Hepatocyte (in vitro differentiated cells): ENCODE measurements at places on chromosomes 16 and 17. TPM values are rescaled to one million over a fixed set of nuclear protein-coding genes. Genes with fewer than 3 reads are reported as not detected.

The ITGAL gene
- 1.5 and 3.4 TPM in 2 replicates for total RNA-seq

The TRPV3 gene
- 2.6 and 8.1 TPM in 2 replicates for total RNA-seq

DNA sequence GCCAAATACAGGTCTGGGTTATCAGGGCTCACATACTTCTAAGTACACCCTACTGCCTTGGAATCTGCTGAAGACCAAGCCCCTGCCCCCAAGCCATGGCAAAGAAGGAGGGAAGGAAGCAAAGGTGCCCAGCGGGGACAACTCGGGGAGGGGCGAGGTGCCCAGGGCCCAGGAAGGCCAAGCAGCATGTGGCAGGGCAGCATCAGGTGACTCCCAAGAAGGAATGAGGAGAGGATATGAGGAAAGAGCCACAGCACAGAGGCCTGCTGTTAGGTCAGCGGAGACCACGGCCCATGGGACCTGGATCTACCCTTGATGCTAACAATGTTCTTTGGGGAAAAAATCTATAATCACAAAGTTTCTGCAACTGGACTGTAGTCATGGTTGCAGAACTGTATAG lies 142.6 kb upstream of the CRHR1 start:
- no peaks in the 10 kb centered on the region for H3K27me3 ChIP-seq
- no peaks in the 10 kb centered on the region for H3K4me1 ChIP-seq
- H3K36me3 ChIP-seq, result no peaks in the 10 kb centered on the region
- DNase-seq, result no peak
- H3K27ac ChIP-seq, result no peak overlapping the region
- no peak overlapping the region for H3K4me3 ChIP-seq

DNA sequence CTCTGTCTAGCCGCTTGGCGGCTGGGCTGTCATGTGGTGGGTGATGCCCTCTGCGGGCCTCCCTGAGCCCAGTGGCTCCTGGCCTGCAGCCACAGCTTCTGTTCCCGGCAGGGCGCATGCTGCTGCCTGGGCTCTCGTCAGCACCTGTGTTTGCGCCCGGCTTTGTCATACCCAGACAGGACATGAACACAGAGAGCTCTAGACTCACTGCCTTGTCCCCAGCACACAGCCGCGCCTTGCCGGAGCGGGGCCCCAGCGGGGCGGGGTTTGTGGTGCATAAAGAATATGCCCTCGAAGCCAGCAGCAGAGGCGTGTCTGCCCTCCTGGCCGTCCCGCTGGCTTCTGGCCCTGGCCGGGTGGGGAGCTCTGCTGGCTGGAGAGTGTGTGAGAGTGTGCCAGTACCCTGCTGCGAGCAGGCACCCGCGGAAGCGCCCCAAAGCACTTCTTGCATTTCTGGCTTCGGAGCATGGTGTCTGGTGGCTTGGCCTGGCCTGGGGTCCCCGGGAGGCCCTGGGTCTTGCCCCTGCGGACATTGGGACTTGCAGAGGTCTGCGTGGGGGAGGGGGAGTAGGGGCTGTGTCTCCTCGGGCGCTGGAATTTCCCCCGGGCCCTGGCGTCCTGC lies 14.4 kb downstream of the ASPSCR1 start:
- H3K4me1 ChIP-seq, result peaks cover 20% of the 10 kb centered on the region
- no peaks in the 10 kb centered on the region for H3K27me3 ChIP-seq
- peak overlapping the region; percentile 83 for H3K27ac ChIP-seq
- H3K4me3 ChIP-seq, result no peak overlapping the region
- H3K36me3 ChIP-seq, result no peaks in the 10 kb centered on the region

- no peaks in the 10 kb centered on the region for H3K4me1 ChIP-seq
- DNase-seq, result peak; percentile 52
- no peak overlapping the region for H3K27ac ChIP-seq
- no peak overlapping the region for H3K4me3 ChIP-seq
- H3K27me3 ChIP-seq, result peaks cover 2% of the 10 kb centered on the region
These were observed 19.4 kb downstream of the UNC45B start for GRCh38 chr17:35167046-35167445.

DNA sequence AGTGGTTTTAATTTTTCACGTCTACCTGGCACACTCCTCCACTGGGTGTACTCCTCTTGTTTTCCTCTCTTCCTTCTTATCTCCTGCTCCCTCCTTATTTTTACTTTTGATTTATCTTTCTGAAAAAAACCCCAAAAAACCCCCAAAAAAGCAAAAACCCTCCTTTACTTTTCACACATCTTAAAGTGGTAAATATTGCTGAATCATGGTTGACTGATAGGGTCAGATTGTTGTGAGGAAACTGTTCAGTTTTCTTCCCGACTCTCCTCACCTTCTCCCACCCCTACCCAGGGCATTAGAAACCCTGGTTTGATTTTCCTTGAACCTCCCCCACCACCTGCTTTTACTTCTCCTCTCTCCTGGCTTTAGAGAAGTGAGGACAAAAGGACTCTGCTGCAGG lies 25.4 kb downstream of the ARHGAP44 start:
- DNase-seq, result no peak
- H3K36me3 ChIP-seq, result no peaks in the 10 kb centered on the region
- H3K4me3 ChIP-seq, result no peak overlapping the region
- no peak overlapping the region for H3K27ac ChIP-seq
- H3K4me1 ChIP-seq, result no peaks in the 10 kb centered on the region

The EIF3C gene
- 130 and 170 TPM in 2 replicates for total RNA-seq

The ACSM2A gene
- total RNA-seq, result 25.5 and 27.6 TPM in 2 replicates

DNA sequence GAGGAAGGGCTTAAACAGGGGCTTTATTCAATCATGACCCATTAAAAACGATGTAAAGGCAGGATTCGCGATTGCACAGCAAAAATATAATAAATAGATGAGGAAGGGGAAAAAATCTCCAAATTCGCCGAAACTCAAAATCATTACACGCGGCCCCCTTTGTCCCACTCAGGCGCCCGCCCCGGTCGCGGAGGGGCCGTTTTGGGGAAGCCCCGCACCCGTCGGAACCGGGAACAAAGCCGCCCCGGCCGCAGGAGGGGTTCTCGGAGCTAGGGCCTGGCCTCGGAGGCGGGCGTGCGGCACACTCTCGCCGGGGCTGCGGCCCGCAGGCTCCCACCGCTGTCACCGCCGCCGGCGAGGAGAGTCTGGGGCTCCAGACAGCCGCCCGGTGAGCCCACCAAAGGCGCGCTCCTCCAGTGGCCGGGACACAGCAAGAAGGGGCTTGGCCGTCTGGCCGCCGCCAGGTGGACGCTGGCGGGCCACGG lies 521 bp downstream of the C16orf87 start:
- H3K4me3 ChIP-seq, result peak overlapping the region; percentile 92
- peak; percentile 56 for DNase-seq
- no peaks in the 10 kb centered on the region for H3K4me1 ChIP-seq
- no peaks in the 10 kb centered on the region for H3K36me3 ChIP-seq
- H3K27ac ChIP-seq, result peak overlapping the region; percentile 90

GRCh38 chr16:54106057-54106456 lies 180.5 kb downstream of the IRX3 start:
- no peaks in the 10 kb centered on the region for H3K4me1 ChIP-seq
- DNase-seq, result no peak
- H3K27ac ChIP-seq, result no peak overlapping the region
- no peaks in the 10 kb centered on the region for H3K27me3 ChIP-seq
- H3K36me3 ChIP-seq, result no peaks in the 10 kb centered on the region
- no peak overlapping the region for H3K4me3 ChIP-seq

- H3K4me3 ChIP-seq, result no peak overlapping the region
- H3K27ac ChIP-seq, result no peak overlapping the region
- no peaks in the 10 kb centered on the region for H3K4me1 ChIP-seq
- H3K36me3 ChIP-seq, result no peaks in the 10 kb centered on the region
These were observed 216.2 kb upstream of the ASIC2 start for GRCh38 chr17:33509331-33509730.

DNA sequence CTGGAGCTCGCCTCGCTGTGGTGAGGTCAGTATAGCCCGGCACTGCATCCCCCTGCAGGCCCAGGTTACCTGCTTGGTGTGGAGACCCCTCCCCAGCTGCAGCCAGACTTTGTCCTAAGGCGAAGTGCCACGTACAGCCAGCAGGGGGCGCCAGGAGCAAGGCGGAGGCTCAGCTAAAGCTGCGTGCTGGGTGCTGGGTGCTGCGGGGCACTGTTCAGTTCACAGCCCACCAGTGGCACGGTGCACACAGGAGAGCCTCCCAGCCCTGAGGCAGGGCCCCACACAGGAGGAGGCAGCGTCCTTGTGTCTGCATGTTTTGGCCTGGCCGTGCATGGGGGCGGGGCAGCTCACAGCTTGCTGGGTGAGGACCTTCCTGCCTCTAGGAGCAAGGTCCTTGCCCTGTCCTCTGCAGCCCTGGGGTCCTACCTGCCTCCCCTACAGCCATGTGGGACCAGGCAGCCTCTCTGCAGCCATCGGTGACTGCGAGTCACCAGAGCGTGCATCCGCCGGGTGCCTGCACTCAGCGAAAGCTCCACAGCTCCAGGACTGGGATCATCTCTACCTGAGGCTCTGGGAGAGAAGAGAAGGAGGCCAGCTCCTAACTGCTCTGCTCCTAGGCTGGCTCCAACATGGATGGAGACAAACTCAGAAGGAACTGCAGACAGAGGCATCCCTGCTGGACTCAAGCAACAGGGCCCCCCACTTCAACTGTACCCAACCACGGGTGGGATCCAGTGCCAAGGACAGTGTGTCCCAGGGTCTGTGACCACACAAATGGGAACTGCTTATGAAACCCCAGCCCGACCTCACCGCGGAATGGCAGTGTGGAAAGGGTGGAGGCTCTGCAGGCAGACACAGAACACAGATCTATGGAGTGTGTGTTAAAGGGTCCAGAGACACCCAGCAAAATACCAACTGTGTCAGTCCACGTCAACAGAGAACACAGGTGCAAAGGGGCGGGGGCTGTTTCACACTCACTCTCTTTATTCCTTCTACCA lies 19.0 kb downstream of the SLC7A5 start:
- peak overlapping the region; percentile 52 for H3K27ac ChIP-seq
- H3K27me3 ChIP-seq, result no peaks in the 10 kb centered on the region
- peak; percentile 79 for DNase-seq
- no peak overlapping the region for H3K4me3 ChIP-seq
- no peaks in the 10 kb centered on the region for H3K36me3 ChIP-seq

The CACNB1 gene
- total RNA-seq, result 1.9 and 2.2 TPM in 2 replicates

- H3K4me1 ChIP-seq, result peaks cover 38% of the 10 kb centered on the region
- no peak overlapping the region for H3K4me3 ChIP-seq
- DNase-seq, result no peak
- H3K27me3 ChIP-seq, result no peaks in the 10 kb centered on the region
These were observed 50.0 kb downstream of the VAC14 start for GRCh38 chr16:70750893-70751467.

GRCh38 chr17:58371300-58371950 lies 19.4 kb upstream of the SUPT4H1 start:
- no peaks in the 10 kb centered on the region for H3K36me3 ChIP-seq
- DNase-seq, result no peak
- no peak overlapping the region for H3K27ac ChIP-seq
- no peaks in the 10 kb centered on the region for H3K27me3 ChIP-seq
- H3K4me1 ChIP-seq, result peaks cover 38% of the 10 kb centered on the region

GRCh38 chr16:70804734-70805169 lies 3.8 kb upstream of the VAC14 start:
- no peak for DNase-seq
- no peak overlapping the region for H3K4me3 ChIP-seq

The PRSS33 gene
- 0.20 TPM in 1 of 2 replicates, not detected in the other for total RNA-seq

DNA sequence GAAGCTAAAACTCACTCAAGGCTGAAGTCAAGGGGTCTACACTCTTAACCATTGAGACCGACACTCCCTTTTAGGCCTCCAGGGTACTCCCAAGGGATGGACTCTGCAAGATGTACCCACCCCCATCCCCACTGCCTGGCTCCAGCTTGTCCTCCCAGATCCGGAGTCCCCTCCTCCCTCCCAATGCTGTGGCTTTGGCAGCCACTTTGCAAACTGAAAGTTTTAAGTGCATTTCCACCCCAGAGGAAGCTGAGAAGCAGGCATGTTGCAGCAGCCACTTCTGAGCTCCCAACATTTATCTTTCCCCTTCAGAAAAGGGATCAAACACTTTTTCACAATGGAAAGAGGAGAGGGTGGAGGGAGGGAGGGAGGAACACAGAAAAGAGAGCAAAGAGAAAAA lies 115.2 kb downstream of the COPRS start:
- peak; percentile 21 for DNase-seq
- H3K36me3 ChIP-seq, result no peaks in the 10 kb centered on the region
- H3K4me1 ChIP-seq, result peaks cover 26% of the 10 kb centered on the region
- H3K27me3 ChIP-seq, result no peaks in the 10 kb centered on the region
- peak overlapping the region; percentile 49 for H3K27ac ChIP-seq
- H3K4me3 ChIP-seq, result no peak overlapping the region

- no peaks in the 10 kb centered on the region for H3K27me3 ChIP-seq
- peaks cover 11% of the 10 kb centered on the region for H3K4me1 ChIP-seq
- no peaks in the 10 kb centered on the region for H3K36me3 ChIP-seq
- H3K27ac ChIP-seq, result no peak overlapping the region
These were observed 31.2 kb downstream of the GNA13 start for GRCh38 chr17:65025297-65025696.

- no peak overlapping the region for H3K27ac ChIP-seq
- no peaks in the 10 kb centered on the region for H3K27me3 ChIP-seq
- H3K4me3 ChIP-seq, result no peak overlapping the region
- no peaks in the 10 kb centered on the region for H3K36me3 ChIP-seq
These were observed 98.8 kb upstream of the METRNL start for GRCh38 chr17:82980632-82981031.

DNA sequence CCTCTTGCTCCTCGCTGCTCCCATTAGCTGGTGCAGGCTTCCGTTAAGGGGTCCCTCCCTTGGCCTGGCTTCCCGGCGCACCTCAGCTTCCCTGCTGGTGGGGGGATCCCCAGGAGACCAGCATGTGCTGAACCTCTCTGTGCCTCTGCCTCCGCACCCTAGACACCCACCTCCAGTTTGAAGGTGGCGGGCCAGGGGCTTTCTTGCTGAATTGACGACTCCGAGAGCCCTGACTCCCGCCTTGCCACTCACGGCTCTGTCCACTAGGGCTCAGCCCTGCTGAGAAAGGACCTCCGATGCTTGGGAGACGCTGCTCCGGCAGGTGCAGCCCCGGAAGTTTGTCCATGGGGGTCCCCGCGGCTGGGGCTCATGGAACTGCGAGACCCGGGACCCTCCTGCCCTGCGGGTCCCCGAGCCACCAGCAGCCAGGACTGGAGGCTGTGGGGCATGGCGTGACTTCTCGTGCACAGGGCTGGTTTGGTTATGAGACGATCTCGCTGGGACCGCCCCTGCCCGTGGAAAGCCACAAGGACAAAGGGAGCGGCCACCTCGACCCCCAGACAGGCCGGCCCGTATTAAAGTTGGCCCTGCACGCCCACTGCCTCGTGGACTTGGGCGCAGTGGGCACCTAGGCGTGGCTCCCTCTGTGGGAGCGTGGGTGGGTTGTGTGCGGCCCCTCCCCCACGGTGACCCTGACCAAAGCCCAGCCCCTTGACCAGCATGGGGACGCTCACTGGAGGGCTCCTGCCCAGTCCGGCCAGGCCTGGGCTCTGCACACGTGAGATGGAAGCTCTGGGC lies 8.1 kb downstream of the CHMP6 start:
- no peak overlapping the region for H3K4me3 ChIP-seq
- H3K27me3 ChIP-seq, result peaks cover 24% of the 10 kb centered on the region
- no peak for DNase-seq
- H3K27ac ChIP-seq, result no peak overlapping the region

- H3K36me3 ChIP-seq, result no peaks in the 10 kb centered on the region
- peak overlapping the region; percentile 88 for H3K27ac ChIP-seq
- peak; percentile 65 for DNase-seq
- H3K4me1 ChIP-seq, result peaks cover 23% of the 10 kb centered on the region
- no peaks in the 10 kb centered on the region for H3K27me3 ChIP-seq
- peak overlapping the region; percentile 99 for H3K4me3 ChIP-seq
These were observed 460 bp downstream of the ELOB start for GRCh38 chr16:2776500-2777139.

The GPR142 gene
- total RNA-seq, result not detected in 2 replicates

The KRT28 gene
- not detected in 2 replicates for total RNA-seq

- no peak for DNase-seq
- no peak overlapping the region for H3K4me3 ChIP-seq
- H3K36me3 ChIP-seq, result no peaks in the 10 kb centered on the region
- no peaks in the 10 kb centered on the region for H3K4me1 ChIP-seq
- no peaks in the 10 kb centered on the region for H3K27me3 ChIP-seq
These were observed 33.1 kb upstream of the SBK1 start for GRCh38 chr16:28259091-28259780.

The SEZ6L2 gene
- total RNA-seq, result 18.0 and 36.1 TPM in 2 replicates
